Cardiac septum (tissue), 1 donor: ENCODE measurements at places on chromosomes 5 and 9.

DNA sequence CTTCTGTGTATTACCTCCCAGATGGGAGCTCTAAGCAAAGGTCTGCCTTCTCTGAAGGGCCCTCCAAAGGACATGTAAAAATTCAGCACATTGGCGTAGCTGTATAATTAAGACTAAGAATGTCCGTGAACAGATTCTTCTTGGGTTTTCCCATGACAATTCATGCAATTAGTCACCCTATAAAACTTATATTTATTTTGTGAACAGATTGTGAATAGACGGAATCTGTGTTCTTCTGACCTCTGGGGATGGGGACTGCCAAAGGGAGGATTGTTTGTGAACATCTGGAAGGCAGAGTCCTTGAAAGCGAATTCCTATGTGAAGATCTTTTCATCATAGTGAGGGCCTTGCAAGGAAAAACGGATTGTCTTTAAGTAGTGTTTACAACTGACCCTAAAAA, 111.3 kb downstream of the EGFLAM start:
- DNase-seq, result no peak

GRCh38 chr9:124392871-124393460, 22.3 kb downstream of the PSMB7 start:
- no peak for DNase-seq

DNA sequence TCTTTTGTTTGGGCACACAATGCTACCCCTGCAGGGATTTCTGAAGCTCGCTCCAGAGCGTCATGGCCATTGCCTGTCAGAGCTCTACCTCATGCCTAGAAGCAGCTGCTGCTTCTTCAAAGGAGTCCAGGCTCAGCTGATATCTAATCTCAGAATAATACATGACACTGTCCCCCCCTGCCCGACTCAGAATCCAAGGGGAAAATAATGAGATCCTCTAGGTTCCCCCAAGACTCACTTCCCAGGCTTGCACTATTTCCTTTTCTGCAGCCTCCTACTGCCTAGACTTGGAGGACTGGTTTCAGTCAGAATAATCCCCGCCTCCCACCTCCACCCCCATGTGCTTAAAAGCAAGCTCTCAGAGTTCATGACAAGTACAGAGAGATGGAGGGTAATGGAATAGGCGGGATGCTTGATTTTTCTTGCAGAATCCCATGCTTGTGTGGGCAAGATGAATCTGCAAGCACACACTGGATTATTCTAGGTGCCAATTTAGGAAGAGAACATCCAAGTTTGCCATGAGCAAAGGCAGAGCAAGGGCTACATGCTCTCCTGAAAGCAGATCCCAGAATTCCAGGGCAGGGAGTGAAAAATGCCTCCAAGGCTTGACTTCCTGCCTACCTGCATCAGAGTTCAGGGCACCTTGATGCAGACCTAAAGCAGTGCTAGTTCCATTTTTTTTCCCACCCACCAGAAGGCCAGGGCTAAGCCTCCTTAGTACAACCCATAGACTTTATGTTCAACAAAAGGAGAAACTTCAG, 97.4 kb upstream of the IFNK start:
- DNase-seq, result no peak

- DNase-seq, result no peak
Observed at GRCh38 chr5:66558560-66558959, 37.6 kb upstream of the MAST4 start.

- no peak for DNase-seq
Observed at GRCh38 chr5:137616046-137616445, 116.9 kb upstream of the SPOCK1 start.

DNA sequence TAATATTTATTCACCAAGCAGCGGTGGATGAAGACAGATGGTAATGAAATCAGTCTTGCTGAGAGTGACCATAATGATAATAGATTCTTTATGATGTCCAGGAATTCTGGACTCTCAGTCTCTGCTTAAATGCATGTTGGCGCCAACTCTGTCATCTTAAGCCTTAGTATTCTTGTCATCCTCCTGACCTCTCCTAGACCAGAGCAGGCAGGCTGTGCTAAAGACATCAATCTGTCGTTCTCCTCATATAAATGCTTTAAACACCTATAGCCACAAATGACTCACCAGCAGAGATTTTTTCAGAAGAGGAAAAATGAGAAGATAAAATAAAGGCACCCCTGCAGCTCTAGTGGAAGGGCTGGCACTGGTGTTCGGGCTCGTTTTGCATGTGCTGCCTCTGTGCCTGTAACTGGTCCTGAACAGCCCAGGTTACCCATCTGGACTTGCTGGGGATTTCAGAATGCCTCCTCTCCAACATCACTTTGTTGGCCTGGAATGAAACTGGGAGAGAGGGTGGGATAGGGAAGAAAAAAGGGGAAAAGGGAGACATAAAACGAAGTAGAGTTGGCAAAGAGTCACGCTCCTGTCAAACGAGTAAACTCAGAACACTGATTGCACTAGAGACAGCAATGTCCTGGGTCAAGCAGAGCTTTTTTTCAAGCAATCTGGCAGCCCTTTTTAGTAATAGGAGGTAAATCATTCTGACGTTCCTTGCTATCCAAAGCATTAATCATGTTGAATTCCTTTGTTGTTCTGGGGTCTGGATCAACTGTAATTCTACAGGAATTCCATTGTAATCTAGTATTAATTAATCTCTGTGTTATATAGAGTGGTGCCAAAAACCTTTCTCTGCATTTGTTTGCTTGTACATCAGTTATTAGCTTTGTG, 195.5 kb upstream of the CLINT1 start:
- no peak for DNase-seq

GRCh38 chr5:45262061-45262590, 434.1 kb downstream of the HCN1 start:
- DNase-seq, result no peak

GRCh38 chr5:1175801-1176472, 25.5 kb upstream of the SLC6A19 start:
- DNase-seq, result no peak

GRCh38 chr5:151738125-151738848, 20.1 kb downstream of the ATOX1 start:
- DNase-seq, result no peak

GRCh38 chr5:102691434-102691833, 63.7 kb upstream of the PAM start:
- no peak for DNase-seq

GRCh38 chr5:68271124-68271523, 55.6 kb downstream of the PIK3R1 start:
- DNase-seq, result no peak

DNA sequence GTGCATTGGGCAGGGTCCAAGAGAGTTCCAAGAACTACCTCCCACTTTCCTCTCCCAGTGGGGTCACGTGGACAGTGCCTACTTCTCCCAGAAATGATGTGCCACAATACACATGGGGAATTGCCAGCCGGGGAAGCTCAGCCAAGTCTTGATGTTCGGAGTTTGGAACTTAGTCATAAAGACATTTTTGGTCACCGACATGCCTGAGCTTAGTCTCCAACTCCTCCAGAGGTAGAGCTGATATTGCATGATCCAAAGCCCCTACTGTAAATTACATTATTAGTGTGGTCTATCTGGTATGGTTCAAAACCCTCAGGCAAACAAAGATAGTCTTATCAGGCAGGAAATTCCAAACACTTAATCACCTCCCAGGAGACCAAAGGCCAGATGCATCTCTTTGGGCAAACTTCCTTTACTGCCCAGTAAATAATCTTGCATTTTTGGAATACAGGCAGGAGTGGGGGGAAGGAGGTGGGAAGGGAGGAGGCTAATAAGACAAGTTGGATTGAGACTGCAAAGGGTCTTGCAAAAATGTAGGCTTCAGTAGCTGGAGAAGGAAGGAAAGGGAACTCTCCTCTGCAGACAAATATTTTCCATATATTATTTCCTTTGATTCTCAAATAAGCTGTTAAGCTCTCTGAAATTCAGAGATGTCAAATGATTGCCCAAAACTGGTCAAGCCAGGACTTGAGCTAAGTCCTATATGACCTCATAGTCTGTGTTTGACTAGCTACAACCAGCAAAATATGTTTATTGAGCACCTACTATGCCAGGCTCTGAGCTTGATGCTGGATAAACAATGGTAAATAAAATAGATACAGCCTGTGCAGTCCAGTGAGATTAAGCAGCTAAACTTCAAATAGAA, 99.4 kb downstream of the DRD1 start:
- no peak for DNase-seq

GRCh38 chr9:88937248-88937647, 54.0 kb upstream of the S1PR3 start:
- no peak for DNase-seq

- no peak for DNase-seq
Observed at GRCh38 chr9:113808391-113809358, 67.4 kb upstream of the ZNF618 start.

- DNase-seq, result no peak
Observed at GRCh38 chr9:92270511-92270910, 23.0 kb downstream of the IARS1 start.

- no peak for DNase-seq
Observed at GRCh38 chr9:82729991-82730589, 332.9 kb downstream of the RASEF start.

GRCh38 chr5:14357441-14357840, 214.3 kb downstream of the TRIO start:
- DNase-seq, result no peak

DNA sequence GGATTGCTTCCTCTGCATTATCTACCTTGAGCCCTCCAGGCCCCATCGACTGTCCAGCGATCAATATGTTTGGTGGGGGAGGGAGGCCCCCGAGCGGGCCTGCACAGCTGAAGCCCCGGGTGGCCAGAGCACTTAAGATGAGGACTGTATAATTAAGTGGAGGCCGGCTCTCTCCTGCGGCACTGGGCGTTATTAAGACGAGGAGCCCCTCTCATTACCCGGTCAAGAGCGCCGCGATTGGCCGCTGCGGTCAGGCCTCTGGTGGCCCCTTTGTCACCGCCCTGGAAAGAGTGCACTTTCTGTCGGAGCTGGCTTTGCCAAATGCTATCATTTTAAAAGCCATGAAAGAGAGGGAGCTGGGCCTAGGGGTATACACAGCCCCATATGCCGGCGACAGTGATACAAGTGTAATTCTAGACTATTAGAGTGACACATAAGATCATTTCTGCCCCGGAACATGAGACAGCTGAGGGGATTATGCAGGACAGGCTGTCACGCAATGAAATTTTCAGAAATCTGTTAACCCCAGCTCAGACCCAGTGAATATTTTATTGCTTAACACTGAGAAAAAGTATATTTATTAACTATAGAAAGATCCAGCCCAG, 106.3 kb upstream of the IRX1 start:
- no peak for DNase-seq

- no peak for DNase-seq
Observed at GRCh38 chr9:80320916-80321315, 749.2 kb downstream of the TLE4 start.

GRCh38 chr5:180114304-180115003, 42.9 kb upstream of the RNF130 start:
- peak; percentile 57 for DNase-seq

DNA sequence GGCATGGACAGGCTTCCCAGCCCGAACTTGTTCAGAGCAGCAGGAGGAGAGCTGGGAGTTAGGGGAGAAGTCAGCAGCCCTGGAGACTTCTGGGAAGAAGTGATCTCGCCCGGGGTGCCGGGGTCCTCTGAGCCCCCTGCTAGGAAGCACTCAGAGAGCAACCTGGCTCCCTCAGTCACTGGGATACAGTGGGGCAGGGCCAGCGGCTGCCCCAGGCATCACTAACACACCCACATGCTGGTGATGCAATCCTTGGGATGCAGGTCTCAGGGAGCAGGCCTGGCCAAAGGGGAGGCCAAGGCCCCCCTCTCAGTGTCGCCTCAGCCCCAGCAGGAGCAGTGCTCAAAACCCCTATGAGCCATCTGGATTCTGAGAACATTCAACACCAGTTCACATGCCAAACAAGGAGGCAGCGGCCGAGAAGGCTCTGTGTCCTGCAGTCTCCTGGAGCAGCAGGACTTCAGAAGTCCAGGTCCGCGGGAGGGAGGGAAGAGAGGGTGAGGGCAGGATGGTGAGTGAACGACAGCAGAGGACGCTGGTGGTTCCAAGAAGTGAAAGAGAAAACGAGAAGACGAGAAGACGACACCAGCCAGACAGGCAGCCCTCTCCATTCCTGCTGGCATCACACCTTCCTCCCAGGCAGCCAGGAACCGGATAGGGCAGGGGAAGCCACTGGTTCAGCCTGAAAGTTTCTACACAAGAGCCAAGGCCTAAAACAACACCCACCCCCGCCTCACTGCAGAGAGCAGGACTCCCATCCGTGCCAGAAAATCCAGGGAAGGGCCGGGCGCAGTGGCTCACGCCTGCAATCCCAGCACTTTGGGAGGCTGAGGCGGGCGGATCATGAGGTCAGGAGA, 2.3 kb downstream of the PNPLA7 start:
- DNase-seq, result no peak

DNA sequence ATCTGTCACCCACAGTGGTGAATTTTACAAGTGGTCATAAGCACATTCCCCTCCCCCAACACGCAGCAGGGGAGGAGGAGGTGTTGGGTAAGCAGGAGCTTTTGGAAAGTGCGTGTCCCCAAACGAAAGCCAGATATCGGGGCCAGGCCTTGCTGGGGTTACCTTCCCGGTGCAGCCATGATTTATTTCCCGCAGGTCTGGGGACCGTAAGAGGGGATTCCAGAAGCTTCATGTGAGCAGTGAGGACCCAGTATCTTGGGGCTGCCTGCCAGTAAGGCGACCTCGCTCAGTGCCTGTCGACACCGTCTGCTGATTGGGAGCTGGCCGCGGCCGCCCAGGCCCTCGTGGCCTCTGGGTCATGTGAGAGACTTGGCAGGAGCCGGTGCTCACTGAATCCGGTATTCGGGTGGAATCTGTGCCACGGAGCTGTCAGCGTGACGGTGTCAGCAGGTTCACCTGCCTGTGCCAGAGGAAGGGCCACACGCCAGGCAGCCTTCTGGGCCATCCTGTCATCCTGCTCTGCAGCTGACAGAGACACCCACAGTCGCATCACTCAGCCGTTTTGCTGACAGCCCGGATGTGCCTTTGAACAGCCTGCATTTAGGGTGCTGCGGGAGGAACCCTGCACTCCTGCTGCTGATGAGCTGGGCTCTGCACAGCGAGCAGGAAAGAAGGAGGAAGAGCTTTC, 37.3 kb downstream of the SEC61B start:
- DNase-seq, result peak; percentile 94

DNA sequence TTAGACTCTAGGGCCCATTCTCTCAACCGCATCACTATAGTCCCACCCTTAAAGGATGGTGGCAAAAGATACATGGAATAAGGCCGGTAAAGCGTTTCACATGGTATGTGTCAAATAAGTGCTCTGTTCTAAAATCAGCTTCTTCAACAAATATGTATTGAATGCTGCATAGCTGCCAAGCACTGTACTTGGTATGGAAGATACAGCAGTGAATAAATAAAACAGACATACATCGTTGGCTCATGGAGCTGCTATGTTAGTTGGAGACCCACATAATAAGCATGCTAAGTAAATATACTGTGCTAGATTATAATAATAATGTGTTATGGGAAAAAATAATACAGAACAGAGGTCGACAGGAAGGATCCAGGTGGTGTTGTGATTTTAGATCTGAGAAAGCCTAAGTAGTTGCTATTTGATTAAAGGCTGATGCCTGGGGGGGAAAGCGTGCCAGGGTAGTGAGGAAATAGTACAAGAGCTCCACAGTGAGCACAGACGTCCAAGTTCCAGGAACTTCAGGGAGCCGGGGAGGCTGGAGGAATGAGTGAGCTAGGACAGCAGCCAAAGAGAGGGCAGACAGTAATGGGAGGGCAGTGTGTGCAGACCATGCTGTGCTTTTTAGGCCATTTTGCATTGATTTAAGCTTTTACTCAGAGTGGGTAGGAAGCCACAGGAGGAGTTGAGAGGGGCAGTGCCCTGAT, 93.7 kb downstream of the JAKMIP2 start:
- DNase-seq, result no peak

- DNase-seq, result no peak
Observed at GRCh38 chr5:176470539-176470938, 22.4 kb downstream of the FAF2 start.
